Stimulated activated CD4-positive, alpha-beta T cell treated with anti-CD3 and anti-CD28 coated beads, Interleukin-1b, Interleukin-23, amount 100 ng/mL, for 48 hours (primary cell): ENCODE measurements at places on chromosomes 12 and 14.

DNA sequence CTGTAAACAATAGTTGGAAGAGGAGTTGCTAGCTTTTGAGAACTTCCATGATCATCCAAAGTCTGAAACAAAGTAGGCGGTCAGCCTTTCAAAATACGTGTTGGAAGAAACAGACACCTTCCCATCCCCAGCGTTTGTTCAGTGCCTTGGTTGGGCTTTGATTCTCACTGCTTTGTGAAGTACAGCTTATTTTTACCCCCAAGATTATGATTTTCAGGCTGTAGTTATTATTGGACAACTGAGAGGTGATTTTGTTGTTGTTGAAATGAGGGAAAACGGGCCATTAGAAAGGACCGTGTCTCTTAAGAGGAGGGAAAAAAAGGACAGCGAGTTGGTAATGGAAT, 921 bp upstream of the CEP83 start:
- DNase-seq: no peak

GRCh38 chr14:55980970-55981369, 137.2 kb upstream of the PELI2 start:
- no peak for DNase-seq

DNA sequence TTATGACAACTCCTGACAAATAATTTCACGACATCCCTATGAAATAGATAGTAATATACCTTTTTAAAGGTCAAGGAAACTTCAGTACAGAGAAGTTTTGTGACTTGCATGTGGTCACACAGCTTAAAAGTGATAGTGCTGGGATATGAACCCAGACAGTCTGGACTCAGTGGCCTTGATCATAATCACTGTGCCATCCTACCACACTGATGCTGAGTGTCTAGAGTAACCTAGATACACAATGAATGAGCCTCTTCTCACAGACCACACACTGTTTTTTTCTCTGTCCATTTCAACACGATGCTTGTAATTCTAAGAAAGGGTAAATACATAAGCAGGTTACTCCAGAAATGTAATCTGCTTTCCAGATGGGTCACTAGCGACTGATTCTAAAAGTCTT, 88.2 kb downstream of the SYNE2 start:
- DNase-seq: no peak

DNA sequence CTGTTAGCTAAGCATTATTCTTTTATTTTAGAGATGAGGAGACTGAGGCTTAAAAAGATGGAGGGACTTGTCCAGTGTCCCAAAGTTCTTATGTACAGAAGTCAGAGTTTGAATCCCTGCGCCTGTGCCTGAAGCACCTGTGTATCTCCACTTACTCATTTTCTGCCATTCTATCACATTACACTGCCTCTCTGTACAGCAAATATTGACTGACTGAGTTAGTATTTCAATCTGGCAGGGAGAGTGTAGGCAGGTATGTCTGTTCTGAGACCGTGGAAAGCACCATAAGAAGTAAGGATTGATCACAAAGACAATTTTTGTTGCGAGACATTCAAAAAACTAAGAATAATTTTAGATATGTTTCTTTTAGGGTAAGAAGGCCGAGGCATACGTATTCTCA, 162.7 kb downstream of the KITLG start:
- no peak for DNase-seq

- no peak for DNase-seq
Observed at GRCh38 chr14:80522411-80522810, 311.1 kb upstream of the DIO2 start.

GRCh38 chr12:52395761-52396434, 10.2 kb downstream of the KRT82 start:
- DNase-seq: no peak
